Stimulated activated CD8-positive, alpha-beta memory T cell treated with anti-CD3 and anti-CD28 coated beads, Interleukin-2, amount 100 ng/mL, for 48 hours (primary cell): ENCODE measurements at places on chromosomes 3 and 15.

GRCh38 chr3:28877912-28878311 lies 403.0 kb upstream of the RBMS3 start:
- DNase-seq, result no peak

- DNase-seq, result no peak
Observed at GRCh38 chr15:51579012-51579411, 43.6 kb downstream of the DMXL2 start.

DNA sequence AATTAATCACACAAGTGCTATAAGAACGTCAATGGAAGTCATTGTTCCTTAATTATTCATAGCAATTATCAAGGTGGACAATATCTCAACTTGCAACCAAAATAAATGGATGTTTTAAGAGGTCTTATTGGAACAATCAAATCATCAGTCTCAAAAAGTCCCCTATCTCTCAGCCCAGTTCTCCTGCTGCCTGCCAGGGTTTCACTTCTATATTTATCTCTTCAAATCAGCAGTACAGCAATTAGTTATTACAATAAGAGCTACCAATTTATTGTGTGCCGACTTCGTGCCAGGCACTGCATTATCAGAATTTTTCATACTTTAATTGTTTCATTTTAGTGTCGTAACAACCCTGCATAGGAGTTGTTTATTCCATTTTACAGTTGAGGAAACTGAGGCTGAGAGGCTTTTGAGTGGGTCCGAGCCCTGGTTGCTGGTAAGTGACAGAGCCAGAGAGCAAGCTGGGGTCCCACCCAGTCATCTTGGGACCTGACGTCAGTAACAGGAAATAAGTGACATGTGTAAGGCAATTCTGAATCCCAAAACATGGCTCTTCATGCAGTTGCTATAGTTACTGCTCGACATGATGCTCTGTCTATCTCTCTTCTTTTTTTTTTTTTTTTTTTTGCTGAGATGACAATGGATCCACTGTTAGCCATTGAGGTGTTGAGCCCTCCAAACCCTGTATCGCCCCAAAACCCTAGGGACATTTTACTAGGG lies 8.8 kb upstream of the KCTD6 start:
- no peak for DNase-seq

DNA sequence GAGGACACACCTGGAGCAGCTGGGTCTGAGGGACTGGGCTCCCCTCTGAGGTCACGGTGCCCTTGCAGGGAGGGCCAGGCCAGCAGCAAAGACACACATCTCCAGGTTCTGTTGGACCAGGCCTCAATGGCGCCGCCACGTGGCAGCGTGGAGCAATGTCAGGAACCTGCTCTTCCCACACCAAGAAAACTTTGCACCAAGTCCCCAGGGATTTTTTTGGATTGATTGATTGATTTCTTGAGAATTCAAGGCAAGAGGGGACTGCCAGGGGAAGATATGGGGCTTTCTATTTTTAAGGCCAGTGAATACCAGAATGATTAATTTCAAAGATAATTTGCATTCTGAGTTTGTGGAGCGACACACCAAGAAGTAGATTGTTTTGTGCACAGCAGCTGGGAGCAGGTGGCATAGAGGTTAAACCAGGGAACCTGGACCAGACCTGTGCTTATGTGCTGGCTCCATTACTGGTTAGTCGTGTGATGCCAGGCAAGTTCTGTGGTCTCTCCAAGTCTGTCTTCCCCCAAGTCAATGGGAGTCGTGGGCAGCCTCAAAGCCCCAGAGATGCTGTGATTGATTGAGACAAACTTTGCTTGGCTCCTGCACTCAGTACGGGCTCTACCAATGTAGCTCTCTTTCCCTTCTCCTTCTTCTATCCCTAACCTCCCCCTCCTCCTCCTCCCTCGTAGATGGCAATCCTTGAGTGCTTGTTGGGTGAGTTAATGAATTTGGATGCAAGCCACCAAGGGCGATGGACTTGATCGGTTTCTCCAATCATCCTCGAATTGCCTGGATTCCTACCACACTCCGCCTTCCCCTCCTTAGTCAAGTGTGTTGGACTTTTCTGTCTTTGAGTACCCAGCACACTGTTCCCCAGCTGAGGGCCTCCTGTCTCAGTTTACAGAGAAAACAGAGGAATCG lies 96.2 kb upstream of the TRPM1 start:
- peak; percentile 30 for DNase-seq

DNA sequence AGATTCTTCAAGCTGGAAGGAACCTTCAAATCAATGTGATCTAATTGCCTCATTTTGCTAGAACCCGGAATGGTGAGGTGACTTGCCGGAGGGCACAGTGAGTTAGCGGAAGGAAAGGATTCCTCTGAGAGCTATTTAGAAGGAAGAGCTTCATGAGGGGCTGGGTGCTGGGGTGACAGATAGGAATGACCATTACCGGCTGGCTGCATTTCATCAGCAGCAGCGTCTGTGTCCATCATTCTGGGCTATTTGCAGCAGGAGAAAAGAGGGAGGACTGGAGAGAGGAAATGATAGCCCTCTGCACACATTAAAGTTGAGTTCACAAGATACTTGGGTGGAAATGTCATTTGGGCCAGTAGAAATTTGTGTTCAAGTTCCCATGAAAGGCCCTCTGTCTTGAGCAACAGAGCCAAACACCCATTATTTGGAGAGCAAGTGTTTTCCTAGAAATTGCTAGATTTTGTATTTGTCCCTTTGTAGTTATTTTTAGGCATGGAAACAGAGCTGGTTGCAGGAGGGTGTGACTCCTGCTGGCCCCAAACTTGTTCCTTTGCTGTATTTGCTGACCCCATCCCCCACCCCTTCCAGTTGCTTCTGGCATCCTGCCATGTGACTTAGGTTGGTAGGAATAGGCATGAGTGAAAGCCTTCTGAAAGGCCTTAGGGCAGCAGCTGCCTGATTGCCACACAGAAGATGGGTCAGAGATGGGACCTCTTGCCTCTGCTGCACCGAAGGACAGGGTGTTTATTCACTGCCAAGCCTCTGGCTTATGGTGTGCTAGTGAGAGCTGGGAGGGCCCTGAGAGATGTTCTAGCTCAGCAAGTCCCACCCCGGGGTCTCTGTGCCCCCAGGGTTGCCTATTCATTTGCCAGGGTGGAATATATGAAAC lies 87.5 kb upstream of the PLXNA1 start:
- DNase-seq, result no peak

- DNase-seq, result no peak
Observed at GRCh38 chr3:21174461-21174860, 576.5 kb downstream of the ZNF385D start.

GRCh38 chr3:142224482-142225072 lies 808 bp downstream of the GK5 start:
- DNase-seq, result no peak

GRCh38 chr3:151318991-151319390 lies 2.4 kb upstream of the GPR87 start:
- DNase-seq, result no peak

- DNase-seq, result no peak
Observed at GRCh38 chr3:41041899-41042298, 157.4 kb upstream of the CTNNB1 start.

DNA sequence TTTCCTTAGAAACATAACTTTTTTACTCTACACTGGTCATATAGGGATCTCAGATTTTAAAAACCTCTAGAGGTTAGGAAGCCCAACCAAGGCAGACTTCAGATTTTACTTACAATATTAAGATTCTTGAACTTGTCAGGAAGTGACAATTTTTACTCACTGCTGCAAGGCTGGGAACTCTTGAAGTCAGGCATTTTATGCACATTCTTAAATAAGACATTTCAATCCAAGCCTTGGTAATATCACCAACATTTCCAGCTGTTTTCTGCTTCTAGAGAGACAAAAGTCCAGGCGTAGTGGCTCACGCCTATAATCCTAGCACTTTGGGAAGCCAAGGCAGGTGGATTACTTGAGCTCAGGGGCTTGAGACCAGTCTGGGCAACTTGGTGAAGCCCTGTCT lies 33.6 kb upstream of the UBP1 start:
- no peak for DNase-seq

DNA sequence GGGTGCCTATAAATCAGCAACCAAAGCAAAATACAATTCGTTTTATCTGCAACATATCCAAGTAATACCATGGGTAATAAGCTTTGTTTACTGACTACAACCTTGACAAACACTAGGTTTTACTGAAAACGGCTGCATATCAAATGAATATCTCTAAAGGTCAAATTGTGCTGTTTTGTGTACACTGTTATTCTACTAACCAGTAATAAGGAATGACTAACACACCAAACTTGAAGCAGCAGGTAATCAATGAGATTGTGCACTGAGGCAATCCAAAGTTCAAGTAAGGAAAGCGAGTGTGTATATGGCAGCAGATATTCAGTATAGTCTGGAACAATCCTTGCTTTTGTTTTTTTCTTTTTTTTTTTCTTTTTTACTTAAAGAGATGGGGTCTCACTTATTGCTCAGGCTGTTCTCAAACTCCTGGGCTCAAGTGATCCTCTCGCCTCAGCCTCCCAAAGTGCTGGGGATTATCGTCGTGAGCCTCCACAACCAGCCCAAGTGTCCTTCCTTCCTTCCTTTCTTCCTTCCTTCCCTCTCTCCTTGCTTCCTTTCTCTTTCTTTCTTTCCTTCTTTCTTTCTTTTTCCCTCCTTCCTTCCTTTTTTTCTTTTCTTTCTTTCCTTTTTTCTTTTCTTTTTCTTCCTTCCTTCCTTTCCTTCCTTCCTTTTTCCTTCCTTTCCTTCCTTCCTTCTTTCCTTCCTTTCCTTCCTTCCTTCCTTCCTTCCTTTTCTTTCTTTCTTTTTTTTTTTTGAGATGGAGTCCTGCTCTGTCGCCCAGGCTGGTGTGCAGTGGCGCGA lies 34.9 kb downstream of the AP3S2 start:
- no peak for DNase-seq

GRCh38 chr3:100086401-100086800 lies 27.9 kb downstream of the FILIP1L start:
- no peak for DNase-seq
